ENCODE measurements at places on chromosomes 12 and 14. TPM values are rescaled to one million over a fixed set of nuclear protein-coding genes. Genes with fewer than 3 reads are reported as not detected.

GRCh38 chr12:8860165-8860961 lies 37.9 kb downstream of the A2ML1 start:
- DNase-seq, result no peak

- no peak for DNase-seq
Measured at GRCh38 chr14:64707661-64708060, 3.4 kb downstream of the PLEKHG3 start.

GRCh38 chr14:105294142-105294597 lies 6.6 kb downstream of the BRF1 start:
- DNase-seq, result no peak

- DNase-seq, result no peak
Measured at GRCh38 chr12:45637706-45638105, 91.8 kb upstream of the ARID2 start.

DNA sequence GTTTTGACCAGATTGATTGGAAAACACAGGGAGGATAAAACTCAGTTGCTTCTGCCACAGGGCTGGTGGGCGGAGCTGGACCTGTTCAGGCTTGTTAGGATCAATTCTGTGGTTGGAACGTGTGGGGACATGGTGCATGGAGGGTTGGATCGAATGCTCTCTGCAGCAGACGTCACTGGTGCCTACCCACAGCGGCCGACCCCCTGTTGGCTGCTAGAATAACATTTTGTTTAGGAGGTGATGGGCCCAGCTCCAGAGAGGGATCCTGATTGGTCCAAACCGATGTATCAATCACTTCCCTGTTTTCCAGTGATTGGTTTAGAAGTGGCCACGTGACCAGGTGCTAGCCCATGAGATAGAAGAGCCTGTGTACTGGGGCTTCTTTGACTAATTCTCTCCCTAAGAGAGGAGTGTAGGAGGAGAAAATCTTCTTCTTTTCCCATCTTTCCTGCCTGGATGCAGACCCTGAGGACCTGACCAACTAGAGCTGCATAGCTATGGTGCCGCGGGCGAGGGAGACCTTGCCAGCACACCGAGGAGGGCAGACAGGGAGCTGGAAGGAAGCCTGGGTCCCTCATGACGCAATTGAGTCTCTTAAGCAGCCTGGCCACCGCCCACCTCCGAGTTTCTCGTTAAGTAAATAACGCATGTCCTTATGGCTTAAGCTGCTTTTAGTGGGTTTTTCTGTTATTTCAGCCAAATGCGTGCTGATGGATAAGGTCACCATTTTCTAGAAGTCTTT lies 163.5 kb downstream of the AACS start:
- DNase-seq, result no peak

PPP4R4 gene
- total RNA-seq, result 8.9 TPM

DNA sequence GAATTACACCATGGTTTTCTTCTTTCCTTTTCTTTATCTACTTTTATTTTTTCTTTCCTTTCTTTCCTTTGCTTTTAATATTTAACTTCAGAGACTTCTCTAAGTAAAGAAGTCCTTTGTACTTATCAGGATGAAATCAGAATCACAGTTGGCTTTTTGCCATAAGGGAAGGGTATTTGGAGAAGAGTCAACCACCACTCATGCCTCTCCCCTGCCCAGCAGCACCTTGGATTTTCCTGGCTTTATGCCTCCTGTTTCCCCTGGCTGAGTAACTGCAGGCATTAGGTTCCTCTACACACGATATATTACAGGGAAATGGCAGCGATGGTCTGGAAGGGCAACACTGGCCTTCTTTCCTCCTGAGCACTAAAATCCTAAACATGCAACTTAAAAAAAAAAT lies 266.4 kb upstream of the CAND1 start:
- no peak for DNase-seq

GRCh38 chr12:12214635-12215131 lies 52.2 kb downstream of the LRP6 start:
- no peak for DNase-seq

DNA sequence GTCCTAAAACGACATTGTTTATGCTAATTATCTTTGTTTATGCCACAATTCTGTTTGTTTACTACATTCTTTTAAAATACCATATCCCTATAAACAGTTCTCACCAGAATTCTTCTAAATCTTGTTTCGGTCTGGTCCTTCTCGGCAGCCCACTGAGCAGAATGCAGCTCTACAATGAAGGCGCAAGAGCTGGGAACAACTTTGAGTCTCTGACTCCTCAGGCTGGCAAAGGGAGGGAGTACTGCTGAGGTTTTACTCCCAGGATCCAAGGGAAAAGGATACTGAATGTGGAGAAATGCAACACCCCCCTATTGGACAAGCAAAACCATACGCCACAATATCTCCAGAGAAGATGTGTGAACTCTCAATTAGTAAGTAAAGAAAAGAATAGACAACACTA lies 5.4 kb downstream of the SOX5 start:
- no peak for DNase-seq

DNA sequence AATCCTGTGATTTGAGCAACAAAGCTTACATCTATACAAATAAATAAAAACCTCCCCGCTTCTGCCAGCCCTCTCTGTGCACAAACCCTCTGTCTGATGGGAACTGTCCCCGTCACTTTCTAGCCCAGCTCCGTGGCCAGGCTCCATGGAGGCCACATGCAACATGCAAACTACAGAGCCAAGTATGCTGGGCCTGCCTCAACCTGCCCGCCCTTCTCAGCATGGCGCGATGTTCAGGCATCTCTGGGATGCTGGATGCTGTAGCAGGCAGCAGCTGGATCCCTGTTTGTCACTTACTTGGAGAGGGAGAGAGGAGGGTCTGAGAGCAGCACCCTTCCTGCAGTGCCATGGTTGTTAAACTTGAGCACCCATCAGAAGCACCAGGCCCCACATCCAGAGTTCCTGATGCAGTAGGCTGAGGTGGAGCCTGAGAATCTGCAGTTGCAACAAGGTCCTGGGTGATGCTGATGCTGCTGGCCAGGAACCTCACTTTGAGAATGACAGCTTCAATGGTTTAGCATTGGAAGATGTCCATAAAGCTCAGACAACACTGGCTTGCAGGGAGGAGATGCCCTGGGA lies 32.4 kb downstream of the CLMN start:
- DNase-seq, result no peak

CINP gene
- 32.5 TPM for total RNA-seq

PCED1B gene
- total RNA-seq, result 12.3 TPM

DNA sequence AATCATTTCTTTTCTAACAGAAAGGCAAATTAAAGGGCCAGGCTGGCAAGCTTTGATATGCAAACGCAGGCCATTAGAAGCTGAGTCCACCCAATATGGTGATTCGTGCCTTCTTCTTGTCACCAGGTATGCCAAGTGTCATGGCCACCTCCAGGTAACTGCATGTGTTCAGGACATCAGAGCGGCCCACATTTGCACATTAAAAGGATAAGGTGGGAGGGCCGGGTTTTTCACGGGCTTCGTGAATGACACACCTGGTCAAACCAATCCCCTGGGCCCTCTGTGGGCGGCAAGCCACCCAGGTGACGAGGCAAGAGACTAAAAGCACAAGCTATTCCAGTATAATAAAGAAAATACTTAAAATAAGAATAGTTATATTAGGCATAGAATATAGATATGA lies 75.9 kb upstream of the TSPAN11 start:
- no peak for DNase-seq

DNA sequence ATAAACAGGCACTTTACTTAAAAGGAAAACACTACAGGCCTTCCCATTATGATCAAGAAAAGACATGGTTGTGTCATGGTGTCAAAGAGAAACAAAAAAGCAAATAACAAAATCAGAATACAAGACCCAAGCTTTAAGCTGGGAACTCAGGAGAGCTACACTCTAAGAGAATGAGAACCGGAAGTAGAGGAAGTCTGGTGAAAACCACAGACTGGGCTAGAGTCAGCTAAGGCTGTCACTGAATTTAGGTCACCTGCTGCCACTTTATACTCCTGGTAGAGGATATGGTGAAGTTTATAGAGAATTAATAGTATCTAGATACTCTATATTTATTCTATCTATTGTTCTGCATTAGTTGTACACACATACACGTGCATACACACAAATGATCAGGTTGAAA lies 971.7 kb downstream of the FLRT2 start:
- DNase-seq, result no peak

DNA sequence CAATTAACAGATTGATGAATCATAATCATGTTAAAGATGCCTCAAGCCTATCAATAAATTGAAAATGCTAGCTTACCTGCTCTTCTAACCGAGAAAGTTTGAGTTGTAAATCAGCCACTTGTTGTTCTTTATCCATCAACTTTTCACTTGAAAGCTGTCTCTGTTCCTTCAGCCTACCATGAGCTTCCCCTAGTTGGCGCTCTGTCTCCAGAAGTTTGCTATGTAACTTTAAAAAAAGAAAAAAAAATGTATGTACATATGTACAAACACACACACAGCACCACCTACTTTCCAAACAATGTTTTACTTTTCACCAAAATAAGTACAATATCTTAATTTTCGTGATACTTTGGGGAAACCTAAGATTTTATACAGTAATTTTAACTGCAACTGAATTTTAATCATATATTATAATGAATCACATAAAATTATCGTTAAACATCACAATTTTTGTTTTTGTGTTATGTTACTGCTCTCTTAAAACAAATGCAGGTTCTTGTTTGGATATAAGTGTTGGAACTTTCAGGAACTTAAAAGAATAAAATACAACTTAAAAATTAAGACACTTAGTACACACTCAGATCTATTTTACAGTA lies 101.2 kb downstream of the EEA1 start:
- no peak for DNase-seq

TAS2R19 gene
- 13.1 TPM for total RNA-seq

DNA sequence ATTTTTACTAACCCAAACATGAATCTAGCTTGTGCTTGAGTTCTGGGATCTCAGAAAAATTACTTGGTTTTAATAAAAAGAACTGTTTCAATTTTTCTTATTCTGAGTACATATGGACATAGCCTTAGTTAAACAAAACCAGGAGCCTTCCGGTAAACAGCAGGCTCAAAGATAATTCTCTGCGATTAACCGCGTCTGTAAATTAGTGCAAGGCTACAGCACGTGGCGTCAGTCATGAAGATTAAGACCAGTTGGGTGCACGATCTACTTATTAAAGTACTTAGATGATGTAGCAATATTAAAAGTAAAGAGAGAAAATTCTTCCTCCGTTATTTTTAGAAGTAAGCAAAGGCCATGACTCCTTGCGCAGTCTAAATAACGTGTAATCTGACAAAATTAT lies 700 bp downstream of the KCNJ8 start:
- no peak for DNase-seq

KRT79 gene
- total RNA-seq, result not detected

DNA sequence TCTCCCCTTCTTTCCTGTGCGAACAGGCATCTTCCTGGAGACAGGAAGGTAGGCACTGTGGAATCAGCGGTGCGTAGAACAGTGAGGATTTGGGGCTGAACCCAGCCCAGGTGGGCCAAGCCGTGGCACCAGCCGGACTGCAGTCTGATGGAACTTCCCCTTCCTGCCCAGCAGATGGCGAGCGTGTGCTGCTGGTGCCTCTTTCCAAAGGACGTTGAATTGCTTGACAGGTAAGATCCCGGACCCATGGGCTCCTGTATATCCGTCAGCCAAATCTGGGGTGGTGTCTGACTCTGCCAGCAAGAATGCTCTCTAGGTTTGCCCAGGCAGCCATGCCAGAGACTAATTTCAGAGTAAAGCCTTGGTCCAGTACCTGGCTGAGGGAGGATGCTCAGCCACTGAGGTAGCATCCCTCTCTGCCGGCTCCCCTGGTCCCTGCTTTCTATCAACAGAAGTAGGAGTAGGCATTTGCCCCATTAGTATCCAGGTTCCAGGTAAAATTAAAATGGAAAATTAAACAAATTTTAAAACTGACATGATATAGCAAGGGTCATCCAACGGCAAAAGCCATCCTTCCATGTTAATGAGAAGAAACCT lies 21.1 kb upstream of the KCNA5 start:
- DNase-seq, result no peak

RPL10L gene
- not detected for total RNA-seq

ITGB7 gene
- total RNA-seq, result 2.1 TPM

DNA sequence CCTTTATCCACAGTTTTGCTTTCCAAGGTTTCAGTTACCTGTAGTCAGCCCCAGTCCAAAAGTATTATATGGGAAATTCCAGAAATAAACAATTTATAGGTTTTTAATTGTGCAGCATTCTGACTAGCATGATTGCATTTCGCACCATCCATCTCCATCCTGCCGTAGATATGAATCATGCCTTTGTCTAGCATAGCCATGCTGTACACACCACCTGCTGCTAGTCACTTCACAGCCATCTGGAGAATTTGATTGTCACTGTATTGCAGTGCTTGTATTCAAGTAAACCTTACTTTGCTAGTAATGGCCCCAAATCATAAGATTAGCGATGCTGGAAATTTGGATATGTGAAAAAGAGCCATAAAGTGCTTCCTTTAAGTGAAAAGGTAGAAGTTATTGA lies 36.0 kb downstream of the MUCL1 start:
- DNase-seq, result no peak

- no peak for DNase-seq
Measured at GRCh38 chr12:94140556-94140955, 7.8 kb upstream of the PLXNC1 start.

- no peak for DNase-seq
Measured at GRCh38 chr12:52074971-52075724, 4.4 kb upstream of the SMIM41 start.

- DNase-seq, result no peak
Measured at GRCh38 chr12:111691262-111691661, 5.4 kb downstream of the ACAD10 start.

DNA sequence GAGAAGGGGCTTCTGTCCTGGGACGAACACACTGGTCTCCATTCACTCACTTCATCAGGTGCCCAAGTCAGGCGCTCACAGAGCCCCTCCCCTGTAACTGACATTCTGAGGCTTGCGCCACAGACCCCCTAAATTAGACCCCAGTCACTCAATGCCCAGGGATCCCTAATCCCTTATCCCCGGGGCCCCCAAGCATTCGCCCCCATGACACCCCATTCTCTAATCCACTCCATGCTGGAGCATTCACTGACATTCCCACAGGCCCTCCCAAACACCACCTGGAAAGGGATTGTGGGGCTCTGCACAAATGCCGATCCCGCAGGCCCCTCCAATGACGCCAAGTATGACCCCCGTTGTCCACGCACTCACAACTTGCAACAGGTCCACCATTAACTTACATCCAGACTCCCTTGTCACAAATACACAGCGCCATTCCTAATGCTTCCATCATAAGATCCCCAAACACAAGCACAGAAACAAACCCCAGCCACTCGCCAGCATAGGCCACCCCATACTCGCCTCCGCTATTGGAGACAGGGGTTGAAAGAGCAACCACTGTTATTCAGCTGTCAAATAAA lies 1.5 kb downstream of the ZNF605 start:
- no peak for DNase-seq

- no peak for DNase-seq
Measured at GRCh38 chr12:56593909-56594621, 36.1 kb downstream of the BAZ2A start.

SMIM41 gene
- not detected for total RNA-seq

GRCh38 chr14:49920935-49921334 lies 28.1 kb downstream of the ARF6 start:
- no peak for DNase-seq

All from thoracic aorta (tissue), 2 donors.